ENCODE measurements at places on chromosomes 11 and 22.

DNA sequence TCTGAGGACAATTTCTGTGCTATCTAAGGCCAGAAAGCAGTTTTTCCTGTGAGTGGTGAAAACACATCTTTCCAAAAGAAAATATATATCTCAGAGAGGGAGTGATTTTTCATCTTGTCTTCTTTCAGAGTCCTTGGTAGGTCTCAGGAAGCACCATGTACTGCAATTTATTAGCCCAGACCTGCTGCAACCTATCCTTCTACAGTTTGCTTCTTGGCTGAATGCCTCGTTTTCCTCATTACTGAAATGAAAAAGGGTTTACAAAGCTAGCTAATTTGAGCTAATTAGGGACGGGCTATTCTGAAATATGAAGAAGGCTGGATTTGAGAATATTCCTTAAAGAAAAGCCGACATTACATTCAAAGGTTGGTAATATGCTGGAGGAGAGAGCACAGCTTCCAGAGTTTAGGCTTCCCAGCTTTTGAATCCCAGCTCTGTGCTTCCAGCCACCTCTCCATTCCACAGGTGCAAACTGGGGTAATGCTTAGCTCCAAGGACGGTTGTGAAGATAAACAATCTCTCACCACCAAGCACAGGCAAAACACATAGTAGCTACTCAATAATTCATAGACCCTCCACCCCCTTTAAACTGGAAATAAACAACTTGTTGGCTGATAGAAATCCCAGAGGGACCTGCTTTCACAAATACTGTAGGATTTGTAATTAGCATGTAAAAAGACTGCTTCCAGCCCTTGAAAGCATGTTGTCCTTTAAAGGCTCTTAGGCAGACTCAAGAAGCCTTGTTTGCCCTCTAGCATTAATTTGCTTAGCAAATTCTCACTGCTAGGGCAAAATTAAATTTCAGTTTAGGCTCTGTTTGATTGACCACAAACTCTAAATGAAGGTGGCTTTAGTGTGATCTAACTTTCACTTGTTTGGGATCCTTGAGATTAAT is 24.5 kb upstream of the SESN3 start:
- DNase-seq: no peak

GRCh38 chr11:128772814-128773213 is 78.9 kb downstream of the FLI1 start:
- DNase-seq: no peak

GRCh38 chr11:119741369-119742262 is 12.6 kb upstream of the NECTIN1 start:
- no peak for DNase-seq

DNA sequence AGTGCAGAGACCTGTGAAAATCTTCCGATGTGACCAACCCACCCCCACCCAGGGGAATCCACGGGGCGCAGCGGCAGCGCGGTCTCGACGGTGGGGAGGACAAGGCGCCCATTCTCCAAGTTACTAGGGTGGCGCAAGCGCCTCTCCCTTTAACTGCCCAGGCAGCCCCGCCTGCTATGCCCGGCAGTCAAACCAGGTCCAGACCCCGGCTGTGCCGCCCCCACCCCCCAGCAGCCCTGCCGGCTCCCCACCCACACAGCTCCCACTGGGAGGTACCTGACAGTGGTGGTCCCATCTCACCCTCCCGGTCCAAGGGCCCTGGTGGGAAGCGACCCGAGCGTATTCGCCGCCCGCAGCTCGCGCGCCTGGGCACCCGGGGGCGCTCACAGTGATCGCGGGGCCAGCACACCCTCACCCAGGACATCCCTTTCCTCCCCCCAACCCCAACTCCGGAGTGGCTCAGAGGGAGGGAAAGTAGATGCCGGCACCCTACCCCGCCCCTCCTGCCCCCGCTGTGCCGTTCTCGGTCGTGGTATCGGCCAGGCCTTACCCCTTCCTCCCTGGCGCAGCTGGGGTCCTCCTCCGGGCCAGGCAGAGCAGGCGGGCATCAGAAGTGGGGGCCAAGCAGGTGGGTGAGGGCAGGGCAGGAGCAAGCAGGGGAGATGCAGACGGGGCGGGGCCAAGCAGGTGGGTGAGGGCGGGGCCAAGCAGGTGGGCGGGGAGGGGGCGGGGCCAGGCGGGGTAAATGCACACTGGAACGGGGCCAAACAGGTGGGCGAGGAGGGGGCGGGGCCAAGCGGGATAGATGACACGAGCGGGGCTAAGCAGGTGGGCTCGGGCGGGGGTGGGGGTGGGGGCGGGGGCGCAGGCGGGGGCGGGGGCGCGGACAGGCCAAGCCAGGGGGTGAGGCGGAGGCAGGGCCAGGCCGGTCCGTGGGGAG is at the start of gene TRPM5:
TRPM5 (minus strand) TSS at position 634 of the 940 bp plus-strand sequence. CDS start 21,478 bp downstream, outside the sequence.
- DNase-seq: no peak

DNA sequence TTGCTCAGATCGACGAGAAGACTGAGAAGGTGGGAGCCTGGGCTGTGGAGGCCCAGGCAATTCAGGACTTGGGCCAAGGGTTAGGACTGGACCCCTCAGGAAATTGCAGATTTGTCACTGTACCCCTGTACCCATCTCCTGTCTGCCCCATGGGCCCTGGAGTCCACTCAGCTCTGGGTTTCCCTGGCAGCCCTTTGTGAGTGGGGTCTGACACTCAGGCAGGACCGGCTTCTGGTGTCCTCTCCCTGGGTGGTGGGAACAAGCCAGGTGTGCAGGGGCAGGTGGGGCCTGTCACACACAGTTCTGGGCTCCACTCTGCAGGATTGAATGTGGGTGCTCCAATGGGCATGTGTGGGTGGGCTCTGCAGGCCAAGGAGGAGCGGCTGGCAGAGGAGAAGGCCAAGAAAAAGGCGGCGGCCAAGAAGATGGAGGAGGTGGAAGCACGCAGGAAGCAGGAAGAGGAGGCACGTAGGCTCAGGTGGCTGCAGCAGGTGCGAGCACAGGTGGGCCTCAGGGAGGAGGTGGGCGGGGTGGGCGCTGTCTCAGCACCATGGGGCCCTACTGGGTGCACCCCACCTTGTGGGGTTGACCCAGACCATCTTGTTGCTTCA is 21.6 kb downstream of the INCENP start:
- DNase-seq: no peak

GRCh38 chr22:23613193-23613972 is 18.7 kb downstream of the DRICH1 start:
- DNase-seq: no peak

- no peak for DNase-seq
Measured at GRCh38 chr22:45010532-45010900, 711 bp upstream of the PHF21B start.

GRCh38 chr11:84887055-84887629 is 740.0 kb downstream of the DLG2 start:
- DNase-seq: no peak

DNA sequence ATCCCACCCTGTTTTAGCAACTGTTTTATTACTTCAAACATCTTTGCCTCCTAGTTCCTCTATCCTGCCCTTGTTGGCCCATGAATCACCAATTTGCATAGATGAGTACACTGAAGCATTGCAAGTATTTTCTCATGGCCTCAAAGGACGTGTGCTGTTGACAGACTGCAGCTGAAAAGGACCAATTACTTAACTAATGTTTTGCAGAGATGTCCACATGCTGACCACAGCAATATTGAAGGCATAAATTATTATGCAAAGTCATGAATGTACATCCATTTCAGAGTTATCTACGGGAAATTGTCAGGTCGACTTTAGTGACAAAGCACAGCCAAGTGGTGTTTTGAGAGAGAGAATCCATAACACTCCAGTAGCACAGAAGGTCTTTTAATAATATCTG is 64.8 kb downstream of the CADM1 start:
- DNase-seq: no peak

DNA sequence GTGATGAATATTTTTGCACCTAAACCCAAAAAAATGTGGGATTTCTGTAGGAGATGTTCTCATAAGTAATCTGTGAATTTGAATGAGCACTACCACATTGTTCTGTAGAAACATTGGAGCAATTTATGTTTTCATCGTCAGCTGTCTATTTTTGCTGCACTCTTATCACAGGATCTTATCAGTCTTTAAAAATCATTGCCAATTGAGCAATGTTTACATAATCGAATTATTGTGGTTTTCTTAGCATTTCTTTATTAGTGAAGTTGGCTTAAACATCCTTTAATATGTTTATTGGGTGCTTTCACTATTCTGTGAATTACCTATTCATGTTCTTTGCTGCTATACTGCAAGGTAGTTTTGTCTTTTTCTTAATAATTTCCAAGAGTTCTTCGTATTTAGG is 37.8 kb downstream of the C11orf96 start:
- no peak for DNase-seq

DNA sequence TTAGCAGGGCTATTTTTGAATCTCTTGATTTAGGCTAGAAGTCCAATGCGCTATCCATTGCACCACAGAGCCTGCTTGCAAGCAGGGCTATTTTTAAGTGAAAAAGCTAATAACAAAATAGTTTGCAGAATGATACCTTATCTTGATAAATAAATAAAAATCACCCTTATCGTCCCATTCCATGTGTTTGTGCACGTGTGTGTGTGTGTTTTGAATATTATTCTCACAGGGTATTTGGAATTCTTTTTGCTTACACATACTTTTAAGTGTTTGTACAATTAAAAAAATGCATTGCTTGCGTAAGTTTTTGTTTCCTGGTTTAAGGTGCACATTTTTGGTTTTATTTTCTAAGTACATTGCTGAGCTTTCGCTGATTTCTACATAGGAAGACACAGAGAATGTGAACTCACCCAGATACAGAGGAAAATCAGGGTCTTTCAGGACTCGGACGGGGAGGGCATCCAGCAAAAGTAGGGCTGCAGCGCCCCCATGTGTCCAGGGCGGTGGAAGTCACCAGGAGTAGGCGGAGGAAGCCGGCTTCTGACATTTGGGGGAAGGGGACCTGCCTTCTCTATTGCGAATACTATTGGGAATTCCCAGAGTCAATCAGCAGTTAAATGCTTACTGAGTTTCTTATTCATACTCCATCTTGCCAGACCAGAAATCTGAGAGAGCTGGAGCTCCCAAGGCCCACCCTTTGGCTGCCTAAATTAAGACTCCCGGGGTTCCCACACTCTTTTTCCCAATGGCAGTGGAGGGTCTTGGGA is 27.3 kb downstream of the SLC1A2 start:
- DNase-seq: no peak

GRCh38 chr22:46922037-46922436 is 159.6 kb downstream of the TBC1D22A start:
- no peak for DNase-seq

- DNase-seq: no peak
Measured at GRCh38 chr11:84465040-84465439, 1162.1 kb downstream of the DLG2 start.

- DNase-seq: no peak
Measured at GRCh38 chr11:129453293-129453721, 77.7 kb downstream of the BARX2 start.

- no peak for DNase-seq
Measured at GRCh38 chr22:34096770-34097169, 176.5 kb upstream of the LARGE1 start.

DNA sequence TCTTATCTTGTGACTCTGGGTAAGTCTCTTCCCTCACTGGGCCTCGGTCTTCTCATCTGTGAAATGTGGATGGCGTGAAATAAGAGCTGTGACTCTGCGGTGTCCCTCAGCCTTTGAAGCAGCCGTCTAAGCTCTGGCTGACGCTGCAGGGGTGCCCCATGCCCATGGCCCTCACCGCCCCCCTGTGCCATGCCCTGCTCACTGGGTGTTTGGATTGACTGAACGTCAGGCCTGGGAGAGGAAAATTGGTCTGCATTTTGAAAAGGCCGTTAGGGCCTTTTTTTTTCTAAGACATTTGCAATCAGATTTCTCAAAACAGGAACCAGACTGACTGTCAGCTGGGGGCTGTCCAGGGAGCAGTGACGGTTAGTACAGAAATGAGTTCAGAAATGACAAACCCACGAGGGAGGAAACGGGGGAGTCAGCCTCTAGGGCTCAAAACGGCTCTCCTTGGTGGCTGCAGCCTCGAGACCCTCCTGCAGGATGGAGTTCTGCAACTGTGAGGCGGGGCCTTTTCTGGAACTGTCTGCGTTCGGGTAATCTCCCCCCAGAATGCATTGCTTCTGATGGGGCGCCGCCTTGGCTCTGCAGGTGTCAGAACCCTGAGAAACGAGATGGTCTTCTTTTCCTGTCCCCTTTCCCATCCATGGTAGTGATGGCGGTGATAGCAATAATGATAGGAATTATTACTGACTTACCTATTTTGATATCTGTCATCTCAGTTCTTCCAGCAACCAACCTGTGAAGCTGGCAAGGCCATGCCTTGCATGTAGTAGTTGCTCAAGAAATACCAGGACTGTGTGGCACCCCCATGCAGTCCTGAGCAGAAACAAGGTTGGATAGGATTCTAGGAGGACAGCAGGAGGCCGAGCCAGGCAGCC is 2.0 kb downstream of the GRK2 start:
- DNase-seq: no peak

Data from NCI-H1436 treated with DMSO at 0.1 percent for 48 hours (cell line).